ENCODE measurements at places on chromosomes 6 and 20.
A peak's percentile ranks its signal among the peaks of the same experiment; 100 is the strongest.

GRCh38 chr6:130216620-130217019 is 6.1 kb downstream of the SAMD3 start:
- DNase-seq: no peak

GRCh38 chr6:1461207-1461606 is 71.8 kb downstream of the FOXF2 start:
- no peak for DNase-seq

- DNase-seq: no peak
Measured at GRCh38 chr20:19453862-19454261, 241.4 kb downstream of the SLC24A3 start.

DNA sequence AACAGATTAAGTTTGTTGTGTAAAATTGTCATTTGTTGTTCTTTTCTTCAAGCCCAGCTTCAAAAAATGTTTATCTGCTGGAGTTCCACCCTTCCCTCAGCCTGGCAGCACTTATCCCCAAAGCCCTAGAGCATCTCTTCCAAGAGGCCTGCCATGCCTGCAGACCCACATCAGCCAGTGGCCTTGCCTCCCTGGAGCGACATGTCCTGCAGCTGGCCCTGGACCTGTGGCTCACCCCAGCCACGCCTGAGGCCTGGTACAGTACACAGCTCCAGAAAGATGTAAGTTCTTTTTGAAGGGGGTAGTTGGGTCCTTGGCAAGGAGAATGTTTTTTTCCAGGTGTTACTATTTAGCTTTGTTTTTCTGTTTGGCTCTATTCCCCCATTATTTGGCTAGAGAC is 124.8 kb downstream of the CD164 start:
- DNase-seq: no peak

- DNase-seq: no peak
Measured at GRCh38 chr6:18555750-18556149, 168.6 kb downstream of the RNF144B start.

GRCh38 chr6:69217343-69217742 is 579.5 kb downstream of the LMBRD1 start:
- no peak for DNase-seq

GRCh38 chr6:50145125-50145524 is 95.4 kb upstream of the DEFB112 start:
- DNase-seq: peak; percentile 1

DNA sequence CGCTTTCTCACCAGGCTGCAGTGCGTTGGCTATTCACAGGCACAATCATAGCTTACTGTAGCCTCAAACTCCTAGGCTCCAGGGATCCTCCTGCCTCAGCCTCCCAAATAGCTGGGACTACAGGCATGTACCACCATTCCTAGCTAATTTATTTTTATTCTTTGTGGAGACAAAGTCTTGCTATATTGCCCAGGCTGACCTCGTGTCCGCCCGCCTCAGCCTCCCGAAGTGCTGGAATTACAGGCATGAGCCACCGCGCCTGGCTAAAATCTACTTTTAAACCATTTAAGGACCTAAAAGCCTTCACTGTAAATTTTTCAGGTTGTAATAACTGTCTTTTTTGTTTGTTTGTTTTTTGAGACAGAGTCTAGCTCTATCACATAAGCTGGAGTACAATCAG is 15.2 kb downstream of the SAMHD1 start:
- no peak for DNase-seq

DNA sequence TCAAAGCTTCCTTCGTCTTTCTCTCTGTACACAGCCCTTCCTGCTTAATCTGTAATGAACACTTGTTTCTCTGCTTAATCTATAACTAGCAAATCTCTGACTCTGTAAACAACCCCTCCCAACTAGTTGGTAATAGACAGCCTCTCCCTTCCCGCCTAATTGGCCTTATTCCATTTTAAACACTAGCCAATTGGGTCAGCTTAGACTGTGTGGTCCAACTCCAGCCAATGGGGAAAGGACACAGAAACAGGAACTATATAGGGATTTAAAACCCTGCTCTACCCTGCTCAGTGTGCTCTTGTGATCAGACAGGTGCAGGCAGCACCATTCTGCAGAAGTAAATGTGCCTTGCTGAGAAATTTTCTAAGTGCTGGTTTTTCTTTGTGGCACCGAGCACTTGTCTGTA is 18.5 kb downstream of the CHD6 start:
- no peak for DNase-seq

- DNase-seq: no peak
Measured at GRCh38 chr6:133898263-133898662, 9.3 kb downstream of the TCF21 start.

GRCh38 chr6:1057490-1058135 is 254.3 kb upstream of the FOXQ1 start:
- DNase-seq: peak; percentile 68

DNA sequence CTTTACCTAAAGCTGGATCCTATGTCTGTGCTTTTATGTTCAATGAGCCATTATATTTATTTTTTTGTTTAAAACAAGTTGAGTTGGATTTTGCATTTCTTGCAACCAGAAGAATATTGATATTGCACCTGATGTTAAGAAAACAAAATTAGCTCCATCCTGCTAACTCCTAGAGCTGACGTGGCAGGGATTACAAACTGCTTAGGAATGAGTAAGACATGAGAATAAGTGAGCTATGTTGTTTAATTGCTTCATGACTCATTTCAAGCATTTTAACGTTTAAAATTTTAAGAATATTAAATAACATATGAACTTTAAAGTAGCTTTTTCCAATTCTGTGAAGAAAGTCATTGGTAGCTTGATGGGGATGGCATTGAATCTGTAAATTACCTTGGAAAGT is 663.5 kb downstream of the EPM2A start:
- no peak for DNase-seq

DNA sequence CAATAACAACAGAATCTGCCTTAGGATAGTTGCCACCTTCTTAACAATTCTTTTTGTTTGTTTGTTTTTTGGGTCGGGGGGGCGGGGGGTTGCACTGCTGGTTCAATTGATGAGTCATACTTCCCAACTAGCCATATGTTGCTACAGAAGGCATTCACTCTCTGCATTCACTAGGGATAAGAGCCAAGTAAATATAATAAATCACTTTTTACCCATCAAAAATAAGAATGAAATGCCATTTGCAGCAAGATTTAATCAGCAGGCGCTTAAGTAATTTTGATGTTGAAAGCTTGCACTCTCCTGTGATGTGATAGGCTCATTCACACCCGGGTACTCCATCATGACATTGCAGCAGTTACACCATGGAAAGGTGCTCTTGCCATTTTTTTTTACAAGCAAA is 209.8 kb downstream of the HIVEP2 start:
- no peak for DNase-seq

- no peak for DNase-seq
Measured at GRCh38 chr6:138374815-138375214, 2.9 kb upstream of the SMIM28 start.

DNA sequence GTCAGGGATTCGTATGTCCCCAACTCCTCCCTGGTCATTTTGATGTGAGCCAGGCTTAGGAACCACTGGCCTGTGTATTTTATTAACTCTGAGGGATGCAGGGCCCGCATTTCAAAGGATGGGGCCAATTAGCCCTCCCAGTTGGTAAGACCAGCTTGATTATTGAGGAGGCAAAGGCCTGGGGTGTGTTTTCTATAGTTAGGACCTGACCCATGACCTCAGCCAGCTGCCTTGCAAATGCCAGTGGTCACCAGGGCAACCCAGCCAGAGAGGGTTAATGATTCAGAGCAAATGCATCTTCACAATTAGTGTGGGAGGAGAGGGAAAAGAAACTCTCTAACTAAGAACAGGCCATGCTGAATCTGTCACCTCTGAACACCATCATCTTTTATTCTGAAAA is 835.4 kb downstream of the MAFB start:
- no peak for DNase-seq

Measured in NCI-H524 (cell line).